ENCODE measurements at places on chromosomes 4 and X.

DNA sequence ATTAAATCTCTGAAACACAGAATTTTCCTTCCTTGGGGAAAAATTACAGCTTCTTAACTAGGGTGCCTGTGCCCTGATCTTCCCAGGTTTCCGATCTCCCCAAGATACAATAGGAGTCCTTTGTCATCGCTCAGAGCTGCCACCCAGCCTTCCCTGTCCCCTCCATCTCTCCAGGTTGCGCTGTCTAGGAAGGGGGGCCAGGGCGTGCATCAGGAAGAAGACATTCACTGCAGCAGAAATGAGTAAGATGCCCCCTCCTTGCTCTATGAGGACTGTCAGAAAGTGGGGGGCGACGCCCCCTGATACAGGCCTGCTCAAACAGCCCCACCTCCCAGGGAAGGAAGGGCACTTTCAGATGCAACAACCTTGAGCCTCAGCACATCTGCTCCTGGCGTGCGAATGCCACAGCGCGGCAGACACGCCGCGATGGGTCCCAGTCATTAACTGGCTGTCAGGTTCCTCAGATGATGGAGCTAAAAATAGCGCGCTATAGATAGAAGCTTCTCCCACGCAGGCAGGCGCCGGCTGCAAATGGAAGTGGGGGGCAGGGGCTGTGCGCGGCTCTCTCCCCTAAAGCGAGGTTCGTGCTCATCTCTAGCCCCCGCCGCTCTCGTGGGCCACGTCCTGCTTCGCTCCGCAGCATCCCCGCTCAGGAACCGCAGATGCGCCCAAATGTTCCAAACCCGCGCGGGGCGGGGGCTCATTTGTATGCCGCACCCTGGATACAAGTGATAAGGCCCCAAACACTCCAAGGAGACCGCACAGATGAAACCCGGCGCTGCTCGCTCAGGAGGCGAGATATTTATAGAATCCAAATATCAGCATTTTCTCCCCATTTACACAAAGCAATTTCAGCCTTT is 57.6 kb upstream of the LGI2 start:
- no peaks in the 10 kb centered on the region for H3K27me3 ChIP-seq
- no peaks in the 10 kb centered on the region for H3K36me3 ChIP-seq
- H3K27ac ChIP-seq, result no peak overlapping the region
- H3K4me1 ChIP-seq, result no peaks in the 10 kb centered on the region

DNA sequence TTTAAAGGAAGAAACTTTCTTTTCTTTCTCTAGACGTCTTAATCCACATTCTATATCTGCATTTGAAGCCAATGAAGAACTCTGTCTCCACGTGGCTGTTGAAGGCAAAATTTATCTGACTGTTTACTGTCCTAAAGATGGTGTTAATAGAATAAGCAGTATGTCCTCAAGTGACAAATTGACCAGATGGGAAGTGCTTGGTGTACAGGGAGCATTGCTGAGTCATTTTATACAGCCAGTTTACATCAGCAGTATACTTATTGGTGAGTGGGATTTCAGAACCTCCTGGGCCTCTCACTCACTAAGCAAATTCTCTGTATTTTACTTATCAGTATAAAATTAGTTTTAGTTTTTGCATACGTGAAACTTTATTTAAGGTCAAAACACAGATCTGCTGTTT is 33.7 kb downstream of the ADAD1 start:
- no peak for DNase-seq
- H3K4me1 ChIP-seq, result no peaks in the 10 kb centered on the region
- no peak overlapping the region for H3K4me3 ChIP-seq

- no peak for DNase-seq
- no peak overlapping the region for H3K4me3 ChIP-seq
- H3K36me3 ChIP-seq, result peaks cover 8% of the 10 kb centered on the region
- no peak overlapping the region for H3K27ac ChIP-seq
- no peaks in the 10 kb centered on the region for H3K27me3 ChIP-seq
- peaks cover 2% of the 10 kb centered on the region for H3K4me1 ChIP-seq
These were observed 3.7 kb downstream of the SH3RF1 start for GRCh38 chr4:169267070-169267469.

DNA sequence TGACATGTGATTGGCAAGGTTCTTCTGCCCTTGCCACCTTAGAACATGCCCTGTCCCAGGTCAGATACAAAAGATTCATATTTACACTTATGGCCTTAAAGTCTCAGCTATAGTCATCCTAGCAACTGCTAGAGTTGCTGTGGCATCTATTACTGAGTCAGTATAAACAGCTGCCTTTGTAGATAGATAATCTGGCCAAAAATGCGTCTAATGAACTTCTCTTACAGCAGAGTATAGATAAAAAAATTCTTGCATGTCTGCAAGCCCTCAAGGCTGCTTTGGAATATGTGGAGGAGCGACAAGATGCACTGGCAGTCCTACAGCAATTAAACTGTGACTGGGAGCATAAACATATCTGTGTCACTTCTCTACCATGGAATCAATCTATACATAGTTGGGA is 1209.7 kb upstream of the PABPC4L start:
- H3K27ac ChIP-seq, result no peak overlapping the region
- H3K27me3 ChIP-seq, result no peaks in the 10 kb centered on the region
- no peak for DNase-seq
- no peaks in the 10 kb centered on the region for H3K4me1 ChIP-seq
- H3K4me3 ChIP-seq, result no peak overlapping the region

DNA sequence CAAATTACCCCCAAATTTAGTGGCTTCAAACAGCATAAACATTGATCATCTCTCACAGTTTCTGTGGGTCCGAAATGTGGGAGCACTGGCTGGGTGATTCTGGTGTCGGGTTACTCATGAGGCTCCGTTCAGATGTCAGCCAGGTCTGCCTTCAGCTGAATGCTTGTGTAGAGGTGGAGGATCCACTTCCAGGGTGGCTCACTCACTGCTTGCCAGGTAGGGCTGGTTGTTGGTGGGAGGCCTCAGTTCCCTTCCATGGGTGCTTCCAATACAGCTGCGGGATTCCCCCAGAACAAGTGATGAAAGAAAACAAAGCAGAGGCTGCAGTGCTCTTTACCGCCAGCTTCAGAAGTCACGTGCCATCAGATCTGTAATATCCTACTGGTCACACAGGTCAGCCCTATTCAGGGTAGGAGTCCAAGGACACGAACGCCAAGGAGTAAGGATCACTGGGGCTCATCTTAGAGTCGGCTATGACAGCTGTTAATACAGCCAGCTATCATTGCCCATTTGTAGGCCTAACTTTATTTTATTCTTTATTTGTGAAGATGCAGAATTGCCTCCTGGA is 1.1 kb upstream of the SMIM43 start:
- no peak for DNase-seq
- H3K36me3 ChIP-seq, result no peaks in the 10 kb centered on the region
- H3K27ac ChIP-seq, result no peak overlapping the region
- peaks cover 2% of the 10 kb centered on the region for H3K27me3 ChIP-seq
- peaks cover 9% of the 10 kb centered on the region for H3K4me1 ChIP-seq
- no peak overlapping the region for H3K4me3 ChIP-seq

GRCh38 chrX:111199505-111199904 is 70.8 kb downstream of the CAPN6 start:
- H3K27ac ChIP-seq, result no peak overlapping the region
- no peak overlapping the region for H3K4me3 ChIP-seq
- DNase-seq, result no peak
- no peaks in the 10 kb centered on the region for H3K36me3 ChIP-seq
- H3K4me1 ChIP-seq, result no peaks in the 10 kb centered on the region

DNA sequence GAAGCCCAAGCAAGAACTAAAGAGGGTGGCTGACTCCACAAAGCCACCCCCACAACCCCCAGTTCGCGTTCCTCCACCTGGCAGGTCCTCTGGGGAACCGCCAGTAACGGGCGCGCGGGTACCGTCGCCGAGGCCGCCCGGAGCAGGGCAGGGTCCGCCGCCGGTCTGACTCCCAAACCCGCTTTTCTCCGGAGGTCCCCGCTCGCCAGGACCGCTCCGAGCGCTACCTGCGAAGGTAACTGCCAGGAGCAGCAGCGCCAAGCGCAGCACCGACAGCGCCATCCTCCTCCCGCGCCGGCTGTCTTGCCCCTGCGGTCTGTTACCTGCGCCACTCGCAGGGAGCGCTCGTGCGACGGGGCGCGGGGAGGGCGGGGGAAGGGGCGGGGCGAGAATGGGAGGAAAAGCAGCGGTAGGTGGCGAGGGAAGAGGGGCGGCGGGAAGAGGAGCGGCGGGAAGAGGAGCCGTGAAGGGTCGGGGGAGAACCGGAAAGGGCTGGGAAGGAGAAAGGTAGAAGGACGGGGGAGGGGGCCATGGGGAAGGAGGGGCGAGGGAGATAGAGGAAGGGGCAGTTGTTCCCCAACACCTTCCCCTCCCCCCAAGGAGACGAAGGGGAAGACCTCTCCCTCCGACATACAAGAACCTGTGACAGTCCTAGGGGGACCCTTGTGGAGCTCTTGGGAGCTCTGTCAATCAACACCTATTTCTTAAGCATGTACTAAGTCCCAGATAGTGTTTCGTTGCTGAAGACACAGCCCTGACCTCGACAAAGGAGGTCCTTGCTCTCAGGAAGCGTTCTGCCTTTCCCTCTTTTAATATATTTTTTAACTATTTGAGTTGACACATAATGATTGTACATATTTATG is at the start of gene SPINK2:
TSS of gene SPINK2 (minus strand) at position 321 of the 863 bp plus-strand sequence. CDS start at position 282, 39 bp downstream.
- H3K4me3 ChIP-seq, result peak within 1 kb of the TSS; percentile 18
- H3K36me3 ChIP-seq, result no peaks in the 10 kb centered on the region
- peak; percentile 45 for DNase-seq
- peaks cover 3% of the 10 kb centered on the region for H3K4me1 ChIP-seq

DNA sequence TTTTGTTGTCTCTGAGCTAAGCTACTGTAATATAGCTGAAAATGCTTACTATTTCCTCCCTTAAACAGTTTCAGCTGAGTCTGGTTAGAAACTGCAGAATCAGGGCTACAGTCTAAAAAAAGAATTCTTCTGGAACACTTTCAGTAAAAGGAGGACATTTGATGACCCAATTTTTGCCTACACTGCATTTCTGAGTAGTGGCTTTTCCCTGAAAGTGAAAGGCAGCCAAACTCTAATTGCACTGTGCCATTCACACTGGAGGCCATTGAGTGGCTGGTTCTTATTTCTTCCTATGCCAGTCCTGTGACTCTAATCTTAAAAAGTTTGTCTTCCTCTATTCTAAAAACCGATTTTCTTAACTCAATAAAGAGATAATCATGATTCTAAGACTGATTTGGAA is 526.0 kb downstream of the CFAP47 start:
- no peak for DNase-seq
- H3K36me3 ChIP-seq, result no peaks in the 10 kb centered on the region
- no peaks in the 10 kb centered on the region for H3K27me3 ChIP-seq
- H3K4me1 ChIP-seq, result no peaks in the 10 kb centered on the region

DNA sequence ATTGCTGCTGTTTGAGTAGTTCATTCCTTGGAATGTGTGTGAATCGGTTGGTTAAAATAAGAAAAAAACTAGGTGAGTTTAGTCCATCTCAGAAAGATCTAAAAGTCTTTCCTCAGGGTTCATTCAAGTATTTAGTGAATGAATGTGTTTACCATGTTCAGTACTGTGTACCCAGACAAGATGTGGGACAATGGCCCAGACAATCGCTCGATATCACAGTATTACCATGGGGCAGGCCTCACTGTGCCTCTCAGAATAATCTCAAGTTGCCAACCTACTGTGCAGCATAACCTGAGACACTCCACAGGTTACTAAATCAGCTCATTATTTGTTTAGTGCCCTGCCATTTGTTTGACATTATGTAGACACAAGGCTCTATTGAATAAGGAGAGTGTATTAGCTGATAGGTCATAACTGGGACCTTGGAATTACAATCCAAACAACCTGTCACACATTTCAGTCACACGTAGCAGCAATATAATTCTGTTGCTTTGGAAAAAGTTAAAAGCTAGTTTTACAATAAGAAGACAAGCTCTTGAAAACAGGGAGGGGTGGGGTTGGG is 24.9 kb upstream of the AMOT start:
- no peak overlapping the region for H3K27ac ChIP-seq
- H3K36me3 ChIP-seq, result no peaks in the 10 kb centered on the region
- no peaks in the 10 kb centered on the region for H3K4me1 ChIP-seq
- H3K4me3 ChIP-seq, result no peak overlapping the region
- DNase-seq, result no peak

DNA sequence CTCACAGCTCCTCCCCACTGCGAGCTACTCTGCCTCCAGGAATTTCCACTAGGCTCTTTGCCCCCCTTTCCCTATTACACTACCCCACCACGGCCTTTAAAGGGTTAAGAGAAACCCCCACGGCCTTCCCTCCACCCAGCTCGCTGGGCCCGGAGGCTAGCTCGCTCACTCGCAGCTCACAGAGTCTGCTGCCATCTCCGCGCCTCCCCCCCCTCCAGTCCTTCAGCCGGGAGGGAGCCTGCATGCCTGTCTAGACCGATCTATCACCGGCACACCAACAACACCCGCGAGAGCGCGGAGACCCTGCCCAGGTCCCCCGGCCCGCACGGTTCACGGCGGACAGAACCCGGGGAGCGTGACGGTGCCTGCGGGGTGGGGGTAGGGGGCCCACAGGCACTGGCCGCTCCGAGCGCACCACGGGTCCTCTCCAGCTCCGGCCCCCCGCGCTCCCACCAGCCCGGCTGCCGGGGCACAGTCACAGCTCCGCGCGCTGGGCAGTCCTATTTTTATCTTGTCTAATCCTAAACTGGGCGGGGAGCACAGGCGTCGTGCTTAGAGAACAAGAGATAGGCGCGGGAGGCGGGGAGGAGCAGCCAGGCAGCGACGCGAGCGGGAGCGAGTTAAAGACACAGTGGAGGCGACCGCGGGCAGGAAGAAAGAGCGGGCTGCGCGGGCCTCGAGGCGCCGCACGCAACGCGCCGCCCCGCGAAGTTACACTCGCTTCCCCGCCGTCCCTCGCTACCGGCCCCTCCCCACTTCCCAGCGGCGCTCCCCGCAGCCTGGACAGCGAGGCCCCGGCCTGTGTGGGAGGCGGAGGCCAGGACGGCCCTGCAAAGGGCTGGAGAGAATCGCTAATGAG is 3.5 kb downstream of the BCOR start:
- no peaks in the 10 kb centered on the region for H3K27me3 ChIP-seq
- H3K4me3 ChIP-seq, result peak overlapping the region; percentile 70
- H3K27ac ChIP-seq, result peak overlapping the region; percentile 79
- DNase-seq, result peak; percentile 53
- peaks cover 14% of the 10 kb centered on the region for H3K4me1 ChIP-seq
- H3K36me3 ChIP-seq, result no peaks in the 10 kb centered on the region

- H3K27me3 ChIP-seq, result no peaks in the 10 kb centered on the region
- peaks cover 57% of the 10 kb centered on the region for H3K4me1 ChIP-seq
- H3K27ac ChIP-seq, result peak overlapping the region; percentile 13
- no peak overlapping the region for H3K4me3 ChIP-seq
- no peak for DNase-seq
These were observed 103.3 kb upstream of the SLC4A4 start for GRCh38 chr4:71235311-71236201.

Measured in liver (tissue), 10 donors.